ENCODE measurements at places on chromosomes 16 and 17. TPM values are rescaled to one million over a fixed set of nuclear protein-coding genes. Genes with fewer than 3 reads are reported as not detected.
A peak's percentile ranks its signal among the peaks of the same experiment; 100 is the strongest.

DNA sequence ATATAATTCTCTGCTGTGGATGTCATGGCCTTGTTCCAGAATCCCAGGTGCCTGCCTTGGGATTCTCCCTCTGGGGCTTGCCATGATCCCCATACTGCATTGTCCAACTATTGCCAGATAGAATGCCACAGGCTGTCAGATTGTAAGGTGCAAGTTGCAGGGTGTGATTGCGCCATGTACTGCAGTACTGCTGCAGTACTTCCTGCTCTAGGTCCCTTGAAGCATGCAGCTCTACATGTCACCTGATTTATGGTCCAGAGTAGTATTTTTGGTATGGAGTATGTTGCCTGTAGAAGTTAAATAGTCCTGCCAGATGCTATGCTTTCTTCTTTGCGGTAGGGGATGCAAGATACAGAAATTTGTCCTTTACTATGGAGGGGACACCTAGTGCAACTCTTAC, 7.0 kb upstream of the SLFN5 start:
- no peak for DNase-seq

The UBB gene
- total RNA-seq = 1,346 TPM

- peak; percentile 99 for DNase-seq
Measured at GRCh38 chr17:50212121-50212843, 10.9 kb upstream of the COL1A1 start.

GRCh38 chr17:67676305-67676704, 41.4 kb upstream of the NOL11 start:
- no peak for DNase-seq

- DNase-seq = peak; percentile 88
Measured at GRCh38 chr17:68507576-68507975, 4.7 kb upstream of the PRKAR1A start.

- no peak for DNase-seq
Measured at GRCh38 chr17:28199115-28199514, 119.9 kb upstream of the TMEM97 start.

DNA sequence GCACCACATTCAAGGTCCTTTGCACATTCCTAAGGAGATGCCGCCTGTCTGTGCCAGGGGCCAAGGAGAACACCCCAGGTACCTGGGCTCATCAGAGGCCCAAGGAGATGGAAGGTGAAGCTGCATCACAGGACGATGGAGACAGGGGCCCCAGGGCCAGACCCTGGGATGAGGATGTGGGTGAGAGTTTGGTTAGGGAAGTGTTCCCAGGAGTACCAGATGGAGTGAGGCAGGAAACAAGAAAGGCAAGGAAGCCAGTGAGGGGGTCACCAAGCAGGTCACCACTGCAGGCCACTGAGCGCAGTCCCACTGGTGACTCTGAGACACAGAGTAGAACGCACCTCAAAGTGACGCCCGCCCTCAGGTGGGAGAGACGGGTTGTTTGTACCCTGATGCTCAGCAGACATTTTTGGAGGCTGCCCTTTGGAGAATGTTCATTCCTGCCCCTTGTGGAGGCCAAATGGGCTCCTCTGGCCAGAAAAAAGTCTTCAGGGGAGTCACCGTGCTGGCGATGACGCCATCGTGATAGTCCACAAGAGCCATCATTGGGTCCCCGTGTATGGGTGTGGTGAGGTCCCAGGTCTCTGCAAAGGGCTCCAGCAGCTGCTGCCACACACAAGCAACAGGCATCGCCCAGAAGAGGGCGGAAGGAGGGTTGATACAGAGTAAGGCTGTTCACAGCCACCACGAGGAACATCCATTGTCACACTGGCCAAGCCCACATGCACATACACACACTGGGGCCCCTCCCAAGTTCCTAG, 57.5 kb downstream of the BEAN1 start:
- no peak for DNase-seq

DNA sequence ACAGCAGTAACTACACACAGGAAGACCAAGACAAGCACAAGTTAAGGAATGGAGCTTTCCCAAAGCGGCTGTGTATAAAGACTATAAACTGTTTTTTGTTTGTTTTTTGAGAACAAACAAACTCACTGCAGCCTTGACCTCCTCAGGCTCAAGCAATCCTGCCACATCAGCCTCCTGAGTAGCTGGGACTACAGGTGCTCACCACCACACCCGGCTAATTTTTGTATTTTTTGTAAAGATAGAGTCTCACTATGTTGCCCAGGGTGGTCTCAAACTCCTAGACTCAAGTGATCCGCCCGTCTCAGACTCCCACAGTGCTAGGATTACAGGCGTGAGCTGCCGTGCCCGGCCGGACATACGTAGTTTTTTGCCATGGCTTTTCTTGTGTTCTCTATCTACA, 4.1 kb upstream of the PDE6G start:
- DNase-seq = no peak

- DNase-seq = no peak
Measured at GRCh38 chr17:8859804-8860430, 7.6 kb downstream of the PIK3R6 start.

DNA sequence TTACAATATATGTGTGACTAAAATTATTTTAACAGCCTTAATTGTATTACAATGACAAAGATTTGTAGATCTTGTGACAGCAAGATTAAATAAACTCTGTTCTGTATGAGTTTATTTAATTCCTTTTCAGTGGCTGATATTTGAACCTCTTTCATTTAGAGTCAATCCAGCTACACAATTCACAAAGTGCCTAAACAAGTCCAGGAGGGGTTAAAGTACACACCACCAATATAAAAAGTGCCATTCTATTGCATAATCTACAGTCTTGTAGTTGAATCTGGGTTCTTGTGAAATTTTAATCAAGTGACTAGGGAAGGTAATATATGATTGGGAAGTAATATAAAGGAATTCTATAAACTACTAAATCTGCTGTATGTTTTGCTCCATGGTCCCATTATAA, 3.9 kb upstream of the NFAT5 start:
- DNase-seq = peak; percentile 24

GRCh38 chr16:85359147-85359822, 247.0 kb upstream of the CIBAR2 start:
- peak; percentile 97 for DNase-seq

The DHRS7C gene
- not detected for total RNA-seq

- peak; percentile 84 for DNase-seq
Measured at GRCh38 chr16:46607529-46607928, 13.7 kb downstream of the SHCBP1 start.

- DNase-seq = no peak
Measured at GRCh38 chr17:53227514-53227913, 595.2 kb upstream of the KIF2B start.

The CD300LF gene
- total RNA-seq = not detected

- DNase-seq = no peak
Measured at GRCh38 chr16:23384878-23385277, 68.1 kb downstream of the COG7 start.

- peak; percentile 68 for DNase-seq
Measured at GRCh38 chr16:50213939-50214519, 52.3 kb upstream of the ADCY7 start.

DNA sequence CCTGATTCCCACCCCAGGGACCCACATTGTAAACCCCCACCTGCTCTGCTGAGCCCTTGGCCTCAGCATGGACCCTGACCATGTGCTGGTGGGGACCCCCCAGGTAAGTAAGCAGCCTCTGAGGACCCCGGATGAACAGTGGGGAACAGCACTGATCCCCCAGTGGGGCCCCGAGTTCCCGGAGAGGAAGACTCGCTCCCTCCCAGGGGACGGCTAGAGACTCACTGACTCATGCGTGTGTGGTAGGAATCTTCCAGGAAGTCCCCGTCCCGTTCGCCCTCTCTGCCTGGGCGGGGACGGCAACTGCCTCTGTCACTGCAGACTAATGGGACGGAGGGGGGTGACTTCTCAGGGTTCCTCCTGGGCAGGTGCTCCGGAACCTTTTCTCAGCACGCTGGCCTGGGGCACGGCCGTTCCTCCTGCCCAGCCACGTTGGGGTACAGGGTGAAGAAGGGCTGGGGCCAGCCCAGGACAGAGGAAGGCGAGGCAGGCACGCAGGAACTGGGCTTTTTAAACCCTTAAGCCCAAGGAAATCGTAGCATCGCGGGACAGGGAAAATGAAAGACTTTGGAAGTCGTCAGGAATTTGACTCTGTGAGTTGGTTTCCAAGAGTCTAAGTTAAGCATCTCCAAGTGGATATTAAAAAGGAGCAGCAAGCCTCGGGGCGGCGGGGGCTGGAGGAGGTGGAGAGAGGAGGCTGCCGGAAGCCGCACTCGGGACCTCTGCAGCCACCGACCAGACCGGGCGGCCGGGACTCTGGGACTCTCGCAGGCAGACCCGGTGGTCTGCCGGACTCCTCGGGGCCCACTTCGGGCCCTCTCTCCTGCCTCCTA, 178.7 kb downstream of the SEC14L1 start:
- DNase-seq = peak; percentile 93

The CLEC18A gene
- total RNA-seq = 0.32 TPM

The DNAAF8 gene
- total RNA-seq = 1.3 TPM

- no peak for DNase-seq
Measured at GRCh38 chr17:10161386-10161785, 37.0 kb downstream of the GAS7 start.

GRCh38 chr16:58329135-58329534, 34.3 kb upstream of the PRSS54 start:
- DNase-seq = peak; percentile 35

- DNase-seq = no peak
Measured at GRCh38 chr16:23128056-23128455, 21.2 kb downstream of the USP31 start.

The SLC43A2 gene
- total RNA-seq = 3.5 TPM

The PDXDC1 gene
- 112 TPM for total RNA-seq

GRCh38 chr16:77213542-77214106, 14.4 kb downstream of the SYCE1L start:
- peak; percentile 32 for DNase-seq

GRCh38 chr17:4365103-4365627, 1.3 kb downstream of the UBE2G1 start:
- peak; percentile 95 for DNase-seq

- no peak for DNase-seq
Measured at GRCh38 chr16:64133366-64133765, 988.5 kb downstream of the CDH11 start.

GRCh38 chr16:87702325-87702811, 63.4 kb downstream of the KLHDC4 start:
- peak; percentile 32 for DNase-seq

DNA sequence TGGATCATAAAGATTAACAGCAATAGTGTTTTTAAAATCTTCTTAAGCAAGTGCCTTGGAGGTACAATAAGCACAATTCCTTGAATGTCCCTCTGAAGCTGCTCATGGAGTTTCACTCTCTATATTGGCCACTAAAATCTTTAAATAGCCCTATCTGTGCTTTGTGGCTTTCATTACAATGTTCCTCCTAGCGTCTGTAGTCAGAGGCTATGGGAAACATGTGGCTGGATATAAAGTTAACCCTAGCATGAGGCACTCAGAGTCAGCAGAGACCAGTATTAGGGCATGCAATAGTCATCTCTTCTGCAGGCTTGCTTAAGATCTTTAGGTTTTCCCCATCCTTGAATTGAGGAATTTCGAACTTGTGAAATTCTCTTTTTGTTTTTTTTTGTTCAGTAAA, 668.2 kb downstream of the CDH11 start:
- no peak for DNase-seq

The KCNJ18 gene
- total RNA-seq = not detected

- DNase-seq = peak; percentile 25
Measured at GRCh38 chr17:66655861-66656260, 179.1 kb upstream of the CACNG5 start.

DNA sequence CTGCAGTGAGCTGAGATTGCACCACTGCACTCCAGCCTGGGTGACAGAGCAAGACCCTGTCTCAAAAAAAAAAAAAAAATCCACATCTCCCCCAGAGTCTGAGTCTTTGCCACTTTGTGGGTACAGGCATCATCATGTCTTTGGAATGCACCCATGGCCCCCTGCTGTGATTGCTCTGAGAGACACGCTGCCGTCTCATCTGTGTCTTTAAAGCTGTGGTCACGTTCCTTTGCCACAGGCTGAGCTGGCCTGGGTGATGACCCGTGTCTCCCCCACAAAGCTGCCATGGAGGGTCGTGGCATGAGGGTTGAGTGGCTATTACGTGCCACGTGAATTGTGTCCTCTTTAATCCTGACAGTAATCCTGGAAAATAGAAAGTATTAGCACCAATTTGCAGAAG, 20.2 kb downstream of the CRISPLD2 start:
- peak; percentile 66 for DNase-seq

DNA sequence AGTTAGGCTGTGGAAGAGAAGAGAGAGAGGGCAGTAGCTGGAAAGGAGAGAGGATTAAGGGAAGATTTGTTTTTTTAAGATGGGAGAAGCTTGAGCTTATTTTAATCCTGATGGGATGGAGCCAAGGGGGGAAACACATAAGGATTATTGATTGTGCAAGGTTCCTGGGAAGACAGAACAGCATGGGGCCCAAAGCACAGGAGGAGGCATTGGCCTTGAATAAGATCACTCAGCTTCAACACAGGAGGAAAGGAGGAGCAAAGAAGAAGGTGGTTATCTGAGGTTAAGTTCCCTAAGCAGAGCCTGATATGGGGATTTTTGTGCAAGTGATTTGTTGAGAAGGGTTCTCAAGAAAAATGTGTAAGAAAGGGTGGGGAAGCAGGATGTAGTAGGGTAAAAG, 169.8 kb downstream of the ABCC12 start:
- no peak for DNase-seq

- no peak for DNase-seq
Measured at GRCh38 chr17:58576679-58577367, 62.4 kb upstream of the MTMR4 start.

The SLC35G6 gene
- not detected for total RNA-seq
